Brain (organoid and tissue), 16 donors: ENCODE measurements at places on chromosomes 12 and 14.

DNA sequence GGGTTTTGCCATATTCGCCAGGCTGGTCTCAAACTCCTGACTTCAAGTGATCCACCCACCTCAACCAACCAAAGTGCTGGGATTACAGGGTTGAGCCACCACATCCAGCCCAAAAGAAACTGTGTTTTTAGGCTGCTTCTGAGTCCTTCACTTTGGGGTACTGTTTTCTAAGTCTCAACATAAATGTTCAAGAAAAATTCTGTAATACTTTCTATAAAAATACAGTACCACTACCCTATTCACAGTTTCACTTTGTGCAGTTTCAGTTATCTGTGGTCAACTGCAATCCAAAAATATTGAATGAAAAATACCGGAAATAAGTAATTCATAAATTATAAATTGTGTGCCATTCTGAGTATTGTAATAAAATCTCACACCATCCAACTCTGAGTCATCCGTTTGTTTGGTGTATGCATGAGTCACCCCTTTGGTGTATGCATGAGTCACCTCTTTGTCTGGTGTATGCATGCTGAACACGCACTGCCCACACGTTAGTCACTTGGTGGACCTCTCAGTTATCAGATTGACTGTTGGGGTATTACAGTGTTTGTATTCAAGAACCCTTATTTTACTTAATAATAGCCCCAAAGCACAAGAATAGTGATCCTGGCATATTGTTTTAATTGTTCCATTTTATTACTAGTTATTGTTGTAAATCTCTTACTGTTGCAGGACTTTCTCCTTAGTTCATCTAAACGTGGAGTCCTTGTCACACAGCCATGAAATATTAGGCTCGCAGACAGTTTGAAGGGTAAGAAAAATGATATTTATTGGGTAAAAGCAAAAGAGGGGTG is 190.2 kb downstream of the FSCB start:
- no peak for DNase-seq

DNA sequence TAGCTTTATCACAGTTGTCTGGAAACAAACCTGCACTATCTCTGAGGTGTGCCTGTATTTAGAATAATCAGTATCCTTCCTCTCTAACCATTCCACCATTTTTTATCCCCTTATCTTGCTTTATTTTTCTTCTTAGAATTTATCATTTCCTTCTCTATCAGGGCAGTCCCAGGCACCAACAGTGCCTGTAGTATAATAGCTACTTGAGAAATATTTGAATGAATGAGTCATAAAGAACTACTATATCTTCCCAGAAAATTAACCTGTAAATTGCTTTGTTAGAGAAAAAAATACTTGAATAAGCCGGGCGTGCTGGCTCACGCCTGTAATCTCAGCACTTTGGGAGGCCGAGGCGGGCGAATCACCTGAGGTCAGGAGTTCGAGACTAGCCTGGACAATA is 21.2 kb upstream of the FOXJ2 start:
- DNase-seq = no peak

DNA sequence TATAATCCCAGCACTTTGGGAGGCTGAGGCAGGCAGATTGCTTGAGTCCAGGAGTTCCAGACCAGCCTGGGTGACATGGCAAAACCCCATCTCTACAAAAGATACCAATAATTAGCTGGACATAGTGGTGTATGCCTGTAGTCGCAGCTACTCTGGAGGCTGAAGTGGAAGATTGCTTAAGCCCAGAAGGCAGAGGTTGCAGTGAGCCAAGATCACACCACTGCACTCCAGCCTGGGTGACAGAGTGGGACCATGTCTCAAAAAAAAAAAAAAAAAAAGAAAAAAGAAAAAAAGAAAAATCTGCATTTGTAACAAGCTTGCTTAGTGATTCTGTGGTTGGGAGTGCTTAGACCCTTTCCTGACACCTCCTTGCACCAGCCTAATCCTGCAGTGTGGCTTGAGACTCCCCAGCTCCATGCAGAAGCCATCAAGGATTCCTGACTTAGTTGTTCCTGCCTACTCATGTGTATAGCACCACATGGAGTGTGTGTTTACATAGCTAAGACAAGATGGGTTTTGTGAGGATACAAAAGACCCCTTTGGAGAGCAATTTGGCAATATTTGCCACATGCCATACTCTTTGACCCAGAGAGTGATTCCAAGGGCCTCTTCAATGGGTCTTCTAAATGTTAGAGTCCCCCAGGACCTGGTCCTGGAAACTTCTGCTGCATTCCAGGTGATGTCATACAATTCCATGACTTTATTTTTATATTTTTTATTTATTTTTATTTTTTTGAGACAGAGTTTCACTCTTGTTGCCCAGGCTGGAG is 5.1 kb upstream of the TMED10 start:
- no peak for DNase-seq

DNA sequence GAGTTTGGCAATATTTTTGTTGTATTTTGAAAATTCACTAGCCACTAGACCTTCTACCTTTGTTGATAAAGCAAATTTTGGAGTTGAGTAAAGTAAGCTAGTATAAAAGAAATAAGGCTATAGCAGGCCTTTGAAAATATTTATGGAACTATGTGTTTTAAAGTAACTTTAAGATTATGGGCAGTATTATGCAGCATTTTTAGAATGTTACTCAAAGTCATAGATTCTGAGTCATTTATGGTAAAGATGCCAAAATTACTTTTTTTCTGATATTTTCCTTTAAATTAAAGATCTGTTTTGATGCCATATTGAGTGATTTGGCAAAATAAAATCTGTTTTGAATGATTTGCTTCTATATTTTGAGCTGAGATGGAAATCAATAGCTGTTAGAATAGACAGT is 57.2 kb downstream of the SYNE2 start:
- no peak for DNase-seq

DNA sequence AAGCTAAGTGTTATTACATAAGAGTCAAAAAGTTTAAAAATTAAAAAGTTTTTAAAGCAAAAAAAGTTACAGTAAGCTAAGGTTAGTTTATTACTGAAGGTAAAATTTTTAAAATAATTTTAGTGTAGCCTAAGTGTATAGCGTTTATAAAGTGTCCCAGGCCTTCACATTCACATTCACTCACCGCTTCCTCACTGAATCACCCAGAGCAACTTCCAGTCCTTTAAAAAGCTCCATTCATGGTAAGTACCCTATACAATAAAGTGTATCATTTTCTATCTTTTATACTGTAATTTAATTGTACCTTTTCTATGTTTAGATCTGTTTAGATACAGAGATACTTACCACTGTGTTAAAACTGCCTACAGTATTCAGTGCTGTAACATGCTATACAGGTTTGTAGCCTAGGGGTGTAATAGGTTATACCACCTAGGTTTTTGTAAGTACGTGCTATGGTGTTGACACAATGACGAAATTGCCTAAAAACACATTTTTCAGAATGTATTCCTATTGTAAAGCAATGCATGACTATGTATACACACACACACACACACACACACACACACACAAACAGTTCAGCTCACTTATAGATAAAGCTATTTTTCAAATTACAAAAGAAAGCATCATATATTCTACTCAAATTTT is 3.7 kb downstream of the CLEC14A start:
- no peak for DNase-seq

GRCh38 chr14:74301594-74302151 is 1.1 kb downstream of the ABCD4 start:
- no peak for DNase-seq

DNA sequence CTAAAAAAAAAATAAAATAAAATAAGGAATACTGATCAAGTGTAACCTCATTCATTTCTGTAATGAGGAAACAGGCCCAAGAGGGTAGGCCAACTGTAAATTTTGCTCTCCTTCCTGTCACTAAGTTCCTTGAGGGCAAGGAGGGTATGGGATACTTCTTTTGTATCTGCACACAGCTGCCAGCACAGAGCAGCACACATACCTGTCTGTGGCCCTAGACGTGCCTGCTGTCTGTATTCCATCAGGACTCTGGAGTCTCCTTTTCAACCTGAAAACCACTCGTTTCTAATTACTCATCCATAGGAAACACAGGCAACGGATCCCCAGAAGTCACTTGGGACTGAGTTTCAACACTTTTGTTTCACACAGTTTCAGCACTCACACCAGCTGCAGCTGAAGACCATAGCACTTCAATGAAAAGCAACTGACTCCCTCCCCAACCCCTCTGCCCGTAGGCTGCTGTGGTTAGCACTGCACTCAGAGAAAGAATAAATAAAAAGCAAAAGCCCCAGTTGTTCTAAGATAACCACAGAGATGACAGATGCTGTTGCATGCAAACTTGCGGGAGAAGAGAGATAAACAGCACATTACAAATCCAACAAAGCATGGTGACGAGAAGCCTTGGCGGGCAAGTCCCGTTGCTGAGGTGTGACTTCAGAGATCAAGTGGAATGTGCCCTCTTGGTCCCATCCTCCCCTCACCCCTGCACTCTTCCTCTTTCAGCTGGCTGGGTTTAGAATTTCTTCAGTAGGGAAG is 24.9 kb downstream of the CRACR2A start:
- no peak for DNase-seq

GRCh38 chr14:64190974-64191502 is 103.1 kb downstream of the ESR2 start:
- DNase-seq = no peak

- peak; percentile 95 for DNase-seq
Measured at GRCh38 chr12:96221391-96221790, 27.2 kb downstream of the ELK3 start.

DNA sequence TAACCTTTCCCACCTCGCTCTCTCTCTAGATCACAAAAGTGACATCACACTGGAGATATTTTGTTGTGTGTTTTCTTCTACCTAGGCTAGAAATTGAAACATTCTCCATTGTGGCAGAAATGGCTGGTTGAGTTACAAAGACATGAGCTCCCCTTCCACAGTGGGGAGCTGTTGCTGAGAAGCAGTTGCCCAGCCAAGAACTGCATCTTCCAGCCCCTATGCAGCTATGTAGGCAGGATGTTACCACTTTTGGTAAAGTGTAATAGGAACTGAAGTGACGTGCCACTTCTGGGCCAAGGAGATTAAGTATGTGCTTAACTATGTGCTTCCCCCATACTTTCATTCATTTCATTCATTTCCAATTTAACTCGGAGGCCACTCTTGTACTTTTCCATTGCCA is 138.7 kb upstream of the E2F7 start:
- no peak for DNase-seq

- DNase-seq = no peak
Measured at GRCh38 chr12:104756901-104757300, 201.2 kb downstream of the SLC41A2 start.

DNA sequence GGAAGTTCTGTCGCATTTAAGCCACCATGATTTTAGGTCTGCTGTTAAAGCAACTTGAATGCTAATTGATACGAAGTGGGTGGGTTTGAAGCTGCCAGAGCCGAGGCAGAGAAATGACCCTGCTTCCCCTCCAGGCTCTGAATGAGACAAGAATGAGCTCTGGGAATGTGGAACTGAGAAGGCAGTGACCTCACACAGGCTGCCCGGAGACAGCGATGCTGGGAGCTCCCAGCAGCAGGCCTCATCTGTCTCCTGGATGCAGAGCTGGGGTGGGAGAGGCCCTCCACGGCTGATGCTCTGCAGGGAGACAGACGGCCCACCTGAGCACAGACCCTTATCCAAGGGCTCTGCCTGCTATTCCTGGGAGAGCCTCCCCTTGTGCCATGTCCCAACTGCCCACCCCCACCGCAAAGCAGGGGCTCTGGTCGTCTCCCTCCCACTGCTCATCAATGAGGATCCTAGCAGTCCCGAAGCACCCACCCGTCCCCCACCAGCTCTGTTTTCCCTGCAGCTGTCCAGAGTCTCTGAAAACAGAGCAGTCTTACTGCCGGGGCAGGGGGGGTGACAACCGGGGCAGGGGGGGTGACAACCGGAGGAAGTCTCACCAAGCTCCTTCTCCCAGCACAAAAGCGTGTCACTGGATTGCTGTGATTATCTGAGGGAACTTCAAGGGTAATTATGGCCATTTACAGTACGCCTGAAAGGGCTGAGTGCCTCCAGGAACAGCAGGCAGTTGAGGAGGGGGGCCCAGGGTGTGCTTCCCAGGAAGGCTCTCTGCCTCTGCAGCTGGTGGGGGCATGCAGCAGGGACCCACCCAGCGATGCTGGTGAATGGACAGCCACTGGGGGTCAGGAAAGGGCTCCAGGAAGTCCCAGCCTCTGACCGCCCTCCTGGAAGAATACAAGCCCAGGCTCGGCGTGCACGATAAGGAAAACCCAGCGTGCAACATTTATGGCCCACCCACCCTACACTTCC is 67.8 kb downstream of the CHGA start:
- peak; percentile 60 for DNase-seq

- peak; percentile 13 for DNase-seq
Measured at GRCh38 chr12:104049903-104050356, at the start of gene GLT8D2. Gene GLT8D2, minus strand, starts transcription at chr12:104050187. Its CDS starts 30,539 bp downstream, at chr12:104019648.

- no peak for DNase-seq
Measured at GRCh38 chr12:44286336-44286735, 450.5 kb downstream of the TMEM117 start.

DNA sequence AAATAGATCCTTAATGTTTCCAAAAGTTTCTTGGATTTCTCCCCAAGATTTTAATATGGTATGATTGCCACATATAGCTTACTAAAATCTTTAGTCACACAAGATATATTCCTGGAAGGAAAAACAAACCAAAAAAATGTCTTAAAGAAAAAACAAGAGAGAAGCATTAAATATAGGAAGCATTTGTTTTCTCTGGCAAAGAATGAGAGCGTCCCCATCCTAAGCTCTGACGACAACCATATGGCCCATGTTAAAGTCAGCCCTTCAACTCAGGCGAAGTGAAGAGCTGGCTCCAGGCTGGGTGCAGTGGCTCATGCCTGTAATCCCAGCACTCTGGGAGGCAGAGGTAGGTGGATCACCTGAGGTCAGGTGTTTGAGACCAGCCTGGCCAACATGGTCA is 35.6 kb downstream of the GCH1 start:
- no peak for DNase-seq

- DNase-seq = no peak
Measured at GRCh38 chr14:89308232-89308959, 108.6 kb downstream of the FOXN3 start.

DNA sequence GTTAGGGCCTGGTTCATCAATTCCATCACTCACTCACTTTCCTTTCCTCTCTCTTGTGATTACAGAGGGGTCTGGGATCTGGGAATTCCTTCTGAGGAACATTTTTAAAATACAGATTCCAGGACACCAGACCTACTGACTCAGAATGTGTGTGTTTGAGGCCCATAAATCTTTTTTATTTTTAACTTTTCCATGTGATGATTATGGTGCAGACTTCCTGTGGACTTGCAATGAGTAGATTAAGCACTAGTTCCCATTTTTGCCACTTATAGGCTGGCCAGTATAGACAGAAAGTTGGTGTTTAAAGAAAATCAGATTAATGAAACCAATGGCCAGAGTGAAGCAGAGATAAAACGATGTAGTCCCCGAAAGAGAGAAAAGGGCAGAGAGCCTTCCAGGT is 28.1 kb downstream of the SLC41A2 start:
- DNase-seq = no peak
